ENCODE measurements at places on chromosomes 7 and 10.

GRCh38 chr7:97857544-97857943 lies 14.7 kb downstream of the ASNS start:
- DNase-seq, result no peak

DNA sequence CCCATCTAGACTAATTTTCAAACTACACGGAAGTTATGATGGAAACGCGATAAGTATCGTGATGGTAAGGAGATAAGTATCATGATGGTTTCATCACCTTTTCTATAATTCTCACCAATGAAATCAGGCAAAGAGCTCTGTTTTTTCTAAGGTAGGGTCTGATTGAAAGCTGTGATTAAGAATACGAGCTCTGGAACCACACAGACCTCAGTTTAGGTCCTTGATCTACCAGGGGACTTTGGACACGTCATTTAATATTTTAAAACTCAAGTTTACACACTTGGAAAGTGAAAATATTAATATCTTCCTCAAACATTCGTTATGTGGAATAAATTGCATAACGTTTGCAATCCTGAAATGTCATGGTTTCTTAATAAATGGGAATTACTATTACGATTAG lies 538.2 kb upstream of the CELF2 start:
- no peak for DNase-seq

DNA sequence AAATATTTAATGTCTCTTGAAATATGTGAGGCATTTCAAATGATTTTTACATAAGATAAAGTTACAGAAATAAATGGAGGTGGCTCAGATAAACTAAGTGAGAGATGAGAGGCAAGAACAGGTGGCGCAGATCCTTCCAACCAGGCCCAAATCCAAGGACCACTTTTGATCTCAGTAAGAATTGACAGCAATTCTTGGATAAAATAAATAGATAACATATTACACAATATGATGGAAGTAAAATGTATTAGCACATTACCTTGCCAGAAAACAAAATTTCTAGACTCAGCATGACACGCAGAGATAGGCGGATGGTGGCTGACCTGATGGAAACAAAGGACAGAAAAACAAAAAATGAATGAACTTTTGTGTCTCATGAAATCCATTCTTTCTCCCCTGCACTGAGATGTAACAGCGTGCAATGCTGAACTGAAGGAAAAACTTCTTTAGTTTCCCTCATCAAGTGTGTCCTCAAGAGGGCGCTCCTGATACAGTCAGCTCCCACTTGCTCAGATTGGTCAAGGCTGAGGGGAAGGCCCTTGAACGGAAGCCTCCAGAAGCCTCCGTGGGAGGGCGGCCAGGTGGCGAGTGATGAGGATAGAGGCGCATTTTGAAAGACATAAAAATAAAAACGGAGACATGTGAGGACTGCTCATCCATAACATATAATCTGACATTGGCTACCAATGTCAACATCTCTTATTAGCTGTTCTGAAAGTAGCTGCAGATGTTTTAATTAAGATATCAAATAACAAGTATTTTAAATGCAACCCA lies 62.8 kb upstream of the GSDME start:
- peak; percentile 75 for DNase-seq

- no peak for DNase-seq
Observed at GRCh38 chr10:78397786-78398185, 364.1 kb downstream of the RPS24 start.

DNA sequence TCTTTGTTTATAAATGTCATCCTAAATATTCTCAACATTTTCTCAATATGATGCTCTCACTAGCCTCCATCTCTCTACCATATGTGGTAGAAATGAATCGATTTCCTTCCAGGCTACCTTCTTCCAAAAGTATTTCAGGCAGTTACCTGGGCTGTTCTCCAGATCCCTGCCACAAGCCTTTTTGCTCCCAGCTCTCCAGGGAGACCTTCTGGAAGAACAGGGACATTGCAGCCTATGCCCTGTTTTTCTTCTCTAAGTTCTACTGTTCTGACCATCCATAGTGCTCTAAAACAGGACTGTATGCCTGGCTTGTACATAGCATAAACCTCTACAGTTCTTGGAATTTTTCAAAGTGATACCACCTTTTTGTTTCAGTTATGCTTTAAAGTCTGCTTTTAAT lies 552.8 kb downstream of the ANKRD7 start:
- DNase-seq, result no peak

DNA sequence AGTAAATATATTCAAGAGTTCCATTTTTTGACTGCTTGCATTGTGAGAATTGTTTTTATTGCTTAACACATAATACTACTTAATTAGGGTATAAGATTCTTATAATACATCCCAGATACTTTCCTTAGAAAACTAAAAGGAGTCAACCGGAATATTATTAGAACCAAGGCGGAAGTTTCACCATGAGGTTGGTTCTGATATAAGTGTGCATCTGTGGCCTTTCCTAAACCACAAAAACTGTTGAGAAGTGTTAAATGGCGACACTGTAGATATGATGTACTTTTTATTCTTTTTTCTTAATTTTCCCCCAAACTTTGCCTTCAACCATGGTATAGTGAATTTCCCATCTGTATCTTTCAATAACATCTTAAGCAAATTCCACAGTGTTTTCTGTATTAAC lies 32.3 kb upstream of the INHBA start:
- DNase-seq, result no peak

DNA sequence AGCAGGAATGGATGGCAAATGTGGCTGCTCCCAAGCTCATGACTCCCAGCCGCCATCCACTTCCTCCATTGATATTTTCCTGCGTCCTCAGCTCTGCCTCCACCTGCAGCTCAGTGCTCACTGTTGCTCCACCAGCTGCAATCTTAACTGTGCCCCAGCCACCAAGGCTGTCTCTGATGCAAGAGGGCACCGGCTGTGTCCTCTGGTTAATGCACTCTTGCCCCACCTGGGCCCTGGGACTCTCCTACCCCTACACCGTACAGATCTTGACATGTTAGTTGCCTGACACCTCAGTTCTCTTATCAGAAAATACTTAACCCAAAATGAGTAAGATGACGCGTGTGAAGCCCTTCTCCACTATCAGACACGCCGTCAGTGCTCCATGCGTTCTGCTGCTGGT lies 45.5 kb upstream of the GPR26 start:
- no peak for DNase-seq

- no peak for DNase-seq
Observed at GRCh38 chr10:103467406-103467805, 8.7 kb upstream of the CALHM1 start.

- DNase-seq, result no peak
Observed at GRCh38 chr7:12923971-12924370, 236.5 kb downstream of the ARL4A start.

- DNase-seq, result no peak
Observed at GRCh38 chr10:99551616-99552015, 18.9 kb downstream of the NKX2-3 start.

- no peak for DNase-seq
Observed at GRCh38 chr7:76222333-76222732, 20.6 kb downstream of the SRRM3 start.

GRCh38 chr7:137891016-137891655 lies 44.4 kb upstream of the DGKI start:
- no peak for DNase-seq

DNA sequence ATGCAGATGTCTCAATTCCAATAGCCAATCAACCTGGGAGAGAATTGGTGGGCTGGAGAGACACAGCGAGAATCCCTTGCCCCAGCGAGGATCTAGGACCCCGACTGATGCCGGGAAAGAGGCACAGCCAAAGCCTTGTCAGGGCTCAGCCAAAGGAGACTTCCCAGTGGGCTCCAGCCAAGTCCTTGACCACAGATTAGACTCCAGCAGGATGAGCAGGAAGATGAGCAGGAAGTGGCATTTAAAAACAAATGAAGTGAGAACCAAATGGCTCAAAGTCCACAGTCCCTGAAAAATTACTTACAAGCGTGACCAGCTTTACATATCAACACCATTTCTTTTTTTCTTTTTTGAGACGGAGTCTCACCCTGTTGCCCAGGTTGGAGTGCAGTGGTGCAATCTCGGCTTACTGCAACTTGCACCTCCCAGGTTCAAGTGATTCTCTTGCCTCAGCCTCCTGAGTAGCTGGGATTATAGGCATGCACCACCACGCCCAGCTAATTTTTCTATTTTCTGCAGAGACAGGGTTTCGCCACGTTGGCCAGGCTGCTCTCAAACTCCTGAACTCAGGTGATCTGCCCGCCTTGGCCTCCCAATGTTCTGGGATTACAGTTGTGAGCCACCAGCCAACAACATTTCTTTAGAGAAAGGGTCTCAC lies 40.2 kb downstream of the CTBP2 start:
- DNase-seq, result no peak

- no peak for DNase-seq
Observed at GRCh38 chr10:58773341-58773740, 260.7 kb downstream of the BICC1 start.

DNA sequence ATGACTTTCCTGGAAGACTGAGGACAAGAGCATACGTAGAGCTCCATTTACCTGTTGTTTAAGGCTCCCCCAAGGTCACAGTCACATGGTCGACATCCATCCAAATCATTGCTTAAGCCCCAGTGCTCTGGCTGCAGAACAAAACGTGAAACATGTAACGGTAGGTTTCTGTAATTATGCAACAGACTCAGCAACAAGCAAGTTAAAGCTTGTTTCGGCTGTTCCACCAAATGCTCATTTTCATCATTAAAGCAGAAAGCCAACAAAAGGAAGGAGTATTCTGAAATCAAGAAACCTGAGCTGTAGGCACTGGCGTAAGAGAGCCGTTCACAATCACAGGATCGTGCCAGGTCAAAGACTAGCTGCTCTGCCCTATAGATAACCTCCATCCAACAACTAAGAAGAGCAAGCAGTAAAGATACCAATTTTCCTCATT lies 30.0 kb downstream of the LAMB1 start:
- no peak for DNase-seq

GRCh38 chr10:95837356-95837776 lies 70.4 kb upstream of the CC2D2B start:
- no peak for DNase-seq

DNA sequence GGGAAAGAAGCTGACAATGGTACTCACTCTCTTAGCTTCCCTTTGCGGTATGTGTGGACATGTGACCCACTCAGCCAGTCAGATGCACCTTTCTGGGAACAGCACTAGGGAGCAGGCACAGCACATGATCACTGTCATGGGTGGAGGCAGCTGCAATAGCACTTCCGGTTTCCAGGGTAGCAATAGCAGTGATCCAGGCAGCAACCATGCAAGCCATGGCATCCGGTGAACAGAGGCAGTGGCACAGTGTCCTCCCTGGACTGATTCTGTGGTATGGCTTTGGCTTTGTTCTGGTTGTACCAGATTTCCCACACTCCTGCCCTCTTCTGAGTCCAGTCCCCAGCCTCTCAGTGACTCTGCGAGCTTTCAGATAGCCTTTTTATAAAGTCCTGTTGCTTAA lies 86.8 kb upstream of the NAMPT start:
- no peak for DNase-seq

DNA sequence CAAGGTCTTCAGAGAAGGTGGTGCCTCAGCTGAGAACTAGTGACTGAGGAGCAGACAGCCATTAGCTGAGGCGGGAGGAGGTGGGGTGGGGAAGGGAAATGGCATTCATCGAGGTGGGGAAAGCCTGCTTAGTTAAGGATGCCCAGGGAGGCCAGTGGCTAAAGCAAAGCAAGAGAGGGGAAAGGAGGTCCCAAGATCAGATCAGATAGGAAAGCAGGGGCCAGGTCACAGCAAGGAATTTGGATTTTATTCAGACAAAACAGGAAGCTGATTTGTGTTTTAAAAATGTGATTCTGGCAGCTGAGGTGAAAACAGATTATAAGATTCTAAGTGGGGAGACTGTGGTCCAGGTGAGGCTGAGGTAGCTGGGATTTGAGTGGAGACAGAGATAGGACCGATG lies 45.8 kb downstream of the CNNM1 start:
- no peak for DNase-seq

GRCh38 chr7:16627236-16627635 lies 18.3 kb downstream of the ANKMY2 start:
- no peak for DNase-seq

DNA sequence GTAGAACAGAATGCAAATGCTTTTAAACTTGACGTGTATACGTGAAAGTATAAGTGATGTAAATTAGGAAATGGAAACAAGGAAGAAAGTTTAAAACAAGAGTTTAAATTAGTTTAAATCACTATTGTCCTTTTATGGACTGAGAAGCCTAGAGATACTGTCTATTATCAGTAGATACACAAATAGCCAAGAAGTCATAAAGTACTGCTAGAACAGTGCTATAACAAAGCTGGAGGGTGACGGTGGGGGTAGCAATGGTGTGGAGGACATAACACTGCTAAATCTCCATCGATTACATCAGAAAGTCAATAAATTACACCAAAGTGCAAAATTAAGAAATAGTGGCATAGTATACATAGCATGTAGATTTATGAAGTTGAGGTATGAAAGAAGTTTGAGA lies 50.1 kb upstream of the CAV2 start:
- no peak for DNase-seq

DNA sequence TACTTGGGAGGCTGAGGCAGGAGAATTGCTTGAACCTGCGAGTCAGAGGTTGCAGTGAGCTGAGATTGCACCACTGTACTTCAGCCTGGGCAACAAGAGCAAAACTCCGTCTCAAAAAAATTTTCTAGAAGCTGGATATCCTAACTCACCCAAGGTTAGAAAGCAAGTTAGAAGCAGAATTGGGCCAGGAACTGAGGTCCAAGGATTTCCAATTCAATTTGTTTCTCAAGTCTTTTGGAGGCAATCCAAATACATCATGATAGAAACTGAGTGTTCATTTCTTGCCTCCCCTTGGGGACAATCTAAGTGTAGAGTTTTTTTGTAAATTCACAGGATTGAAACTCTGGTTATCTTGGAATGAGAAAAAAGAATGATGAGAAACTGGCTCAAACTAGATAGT lies 45.5 kb downstream of the LAMB1 start:
- DNase-seq, result no peak

DNA sequence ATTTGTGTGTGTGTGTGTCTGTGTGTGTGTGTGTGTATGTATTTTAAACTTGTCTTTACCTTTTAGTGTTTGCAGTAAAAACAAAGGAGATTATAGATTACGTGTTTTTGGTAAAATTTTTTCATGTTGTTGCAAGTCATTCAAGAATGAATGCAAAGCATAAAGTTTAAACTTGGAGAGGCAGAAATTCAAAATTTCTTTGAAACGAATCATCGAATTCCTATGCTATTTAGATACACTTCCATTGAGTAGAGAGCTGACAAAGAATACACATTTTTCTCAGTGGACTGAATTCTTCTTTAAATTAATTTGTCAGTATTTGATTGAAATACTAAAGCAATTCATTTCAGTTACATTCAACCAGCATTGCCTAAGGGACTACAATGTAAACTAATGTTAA lies 66.0 kb upstream of the HDAC9 start:
- DNase-seq, result no peak

DNA sequence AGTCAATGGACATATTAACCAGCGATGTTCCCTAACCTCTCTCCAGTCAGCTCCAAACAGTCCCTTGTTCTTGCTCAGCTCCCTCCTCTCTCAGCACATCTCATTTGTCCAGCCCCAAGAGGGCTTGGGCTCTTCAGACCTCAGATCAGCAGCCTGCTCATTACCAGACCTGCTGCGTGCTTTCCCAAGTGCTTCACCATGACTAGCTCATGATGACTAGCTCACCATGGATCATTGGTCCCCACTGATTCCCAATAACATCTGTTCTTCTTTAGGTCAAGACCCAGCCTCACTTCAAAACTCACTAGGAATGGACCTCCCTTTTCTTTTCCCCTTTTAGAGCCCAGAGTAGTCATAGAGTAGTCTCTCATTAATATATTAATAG lies 121.9 kb downstream of the SLC16A9 start:
- DNase-seq, result no peak

All from AG09319 (cell line).